AG09309 (cell line): ENCODE measurements at places on chromosomes 6 and 20.

GRCh38 chr6:137911675-137912191 lies 44.7 kb downstream of the TNFAIP3 start:
- no peak for DNase-seq

DNA sequence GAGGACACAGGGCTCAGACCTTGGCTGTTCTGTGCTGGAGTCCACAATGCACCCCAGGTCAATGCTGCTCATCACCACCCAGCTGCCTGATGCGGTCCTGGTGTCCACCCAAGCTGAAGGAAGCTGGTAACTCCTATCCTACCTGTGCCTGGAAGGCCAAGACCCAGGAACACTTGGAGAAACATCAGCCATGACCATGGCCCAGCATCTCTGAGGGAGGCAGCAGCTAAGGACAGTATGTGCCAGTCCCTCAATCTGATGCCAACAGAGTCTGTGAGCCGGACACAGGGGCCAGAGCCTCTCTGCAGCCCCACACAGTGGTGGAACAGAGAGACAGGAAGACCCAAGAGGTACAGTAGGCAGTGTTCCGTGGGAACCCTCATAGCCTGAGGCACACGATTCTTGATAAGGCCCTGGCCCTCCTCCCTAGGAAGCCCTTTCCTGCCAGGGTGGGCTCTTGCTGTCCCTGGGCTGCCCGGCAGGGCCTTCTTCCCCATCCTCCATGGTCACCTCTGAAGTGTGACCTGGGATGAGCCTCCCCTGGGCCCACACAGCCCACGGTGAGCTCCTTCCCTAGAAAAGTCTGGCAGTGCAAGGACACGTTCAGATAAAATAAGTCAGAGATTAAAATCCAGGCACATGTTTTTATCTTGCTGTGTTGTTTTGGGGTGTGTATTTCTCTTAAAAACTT lies 170.7 kb downstream of the THBS2 start:
- no peak for DNase-seq

GRCh38 chr6:135088818-135089809 lies 34.5 kb upstream of the HBS1L start:
- peak; percentile 11 for DNase-seq

DNA sequence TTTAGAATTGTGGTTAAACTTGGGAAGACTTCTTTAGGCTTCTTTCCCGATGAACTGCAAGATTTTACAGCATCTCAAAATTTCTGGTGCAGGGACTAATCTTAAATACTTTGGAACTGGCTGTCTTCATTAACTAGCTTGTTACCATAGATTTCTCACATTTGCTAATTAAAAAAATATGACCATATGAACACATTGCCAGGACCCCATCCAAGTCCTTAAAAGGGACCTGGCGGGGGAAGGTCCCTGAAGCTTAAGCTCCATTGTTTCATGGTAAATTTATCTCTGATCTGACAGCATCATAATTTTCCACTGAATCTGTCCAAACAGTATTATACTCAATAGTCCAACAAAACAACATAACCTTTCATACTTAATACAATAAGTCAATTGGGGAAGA lies 517.8 kb upstream of the FLRT3 start:
- no peak for DNase-seq

DNA sequence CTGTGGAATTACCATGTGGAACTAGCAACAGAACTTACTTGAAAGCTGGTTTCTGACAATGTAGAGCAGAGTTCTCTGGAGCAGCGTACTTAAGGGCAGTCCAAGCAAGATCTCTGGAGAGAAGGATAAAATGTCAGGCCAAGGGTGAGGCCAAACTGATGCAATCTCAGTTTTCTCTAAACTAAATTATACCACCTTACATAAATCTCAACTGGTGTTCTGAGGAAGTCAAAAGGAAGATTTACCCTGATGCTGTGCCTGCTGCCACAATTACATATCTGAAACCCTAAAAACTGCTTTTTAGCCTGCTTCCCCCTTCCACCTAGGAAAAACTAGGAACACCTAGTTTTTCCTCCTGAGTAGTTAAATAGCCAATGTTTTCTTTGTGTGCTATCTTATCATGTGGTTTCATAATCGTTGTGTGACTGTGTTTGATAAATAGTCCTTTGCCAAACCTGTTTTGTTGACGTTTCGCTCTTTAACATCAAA lies 28.1 kb downstream of the NCOA7 start:
- no peak for DNase-seq

- DNase-seq: no peak
Measured at GRCh38 chr6:128914051-128914450, 31.1 kb downstream of the LAMA2 start.

- DNase-seq: no peak
Measured at GRCh38 chr6:19067165-19067564, 680.0 kb downstream of the RNF144B start.

- DNase-seq: no peak
Measured at GRCh38 chr6:142947714-142948480, 2.9 kb upstream of the HIVEP2 start.

DNA sequence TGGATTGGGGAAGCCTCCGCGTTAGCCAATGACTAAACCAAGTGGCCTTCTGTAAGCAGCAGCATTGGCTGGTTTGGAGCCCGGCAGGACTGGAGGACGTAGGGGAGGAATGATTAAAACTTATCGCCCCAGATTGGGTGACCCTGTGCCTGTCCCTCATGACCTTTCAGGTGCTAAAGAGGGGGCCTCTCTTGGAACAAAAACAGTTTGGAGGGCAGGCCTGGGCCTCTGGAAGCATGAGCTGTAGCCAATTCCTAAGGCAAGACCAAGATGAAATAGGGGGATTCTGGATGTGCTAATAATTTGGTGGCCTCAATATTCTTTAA lies 1.4 kb downstream of the GMPR start:
- DNase-seq: no peak

GRCh38 chr6:24504649-24505586 lies 10.1 kb downstream of the ALDH5A1 start:
- no peak for DNase-seq

GRCh38 chr20:34947336-34947735 lies 8.3 kb downstream of the GSS start:
- no peak for DNase-seq

DNA sequence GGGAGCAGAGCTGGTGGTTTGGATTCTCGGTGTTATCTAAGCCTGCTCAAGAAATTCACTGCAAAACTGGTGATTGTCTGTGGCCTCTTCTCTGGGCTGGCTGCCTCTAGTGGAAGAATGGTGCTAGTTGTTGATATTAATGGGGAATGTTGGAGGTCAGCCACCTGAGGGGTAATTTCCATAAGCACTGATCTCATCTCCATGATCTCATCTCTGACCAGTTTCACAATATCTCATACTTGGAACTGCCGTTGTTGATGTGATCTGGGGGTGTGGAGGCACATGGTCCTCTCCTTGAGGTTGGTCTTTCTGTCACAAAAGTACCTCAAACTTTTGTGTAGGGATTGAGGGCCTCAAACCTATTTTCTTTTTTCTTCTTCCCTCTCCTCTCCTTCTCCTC lies 102.6 kb downstream of the CD109 start:
- peak; percentile 85 for DNase-seq

DNA sequence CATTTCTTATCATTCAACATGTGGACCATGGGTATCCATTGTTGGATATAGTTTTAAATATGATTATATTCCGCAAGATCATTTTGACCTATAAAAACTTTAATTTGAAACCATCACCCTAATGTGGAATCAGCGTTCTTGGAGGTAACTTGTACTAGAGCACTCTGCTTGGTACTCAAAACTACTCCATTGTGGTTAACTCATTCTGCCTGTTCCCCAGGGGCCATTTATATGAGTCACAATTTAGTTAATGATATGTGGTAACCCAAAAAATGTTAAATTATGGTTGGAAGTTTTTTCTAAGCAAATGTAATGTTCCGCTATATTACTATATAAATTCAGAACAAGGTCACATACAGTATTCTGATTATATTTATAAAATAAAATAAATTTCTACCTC lies 109.3 kb downstream of the TRDN start:
- DNase-seq: no peak

DNA sequence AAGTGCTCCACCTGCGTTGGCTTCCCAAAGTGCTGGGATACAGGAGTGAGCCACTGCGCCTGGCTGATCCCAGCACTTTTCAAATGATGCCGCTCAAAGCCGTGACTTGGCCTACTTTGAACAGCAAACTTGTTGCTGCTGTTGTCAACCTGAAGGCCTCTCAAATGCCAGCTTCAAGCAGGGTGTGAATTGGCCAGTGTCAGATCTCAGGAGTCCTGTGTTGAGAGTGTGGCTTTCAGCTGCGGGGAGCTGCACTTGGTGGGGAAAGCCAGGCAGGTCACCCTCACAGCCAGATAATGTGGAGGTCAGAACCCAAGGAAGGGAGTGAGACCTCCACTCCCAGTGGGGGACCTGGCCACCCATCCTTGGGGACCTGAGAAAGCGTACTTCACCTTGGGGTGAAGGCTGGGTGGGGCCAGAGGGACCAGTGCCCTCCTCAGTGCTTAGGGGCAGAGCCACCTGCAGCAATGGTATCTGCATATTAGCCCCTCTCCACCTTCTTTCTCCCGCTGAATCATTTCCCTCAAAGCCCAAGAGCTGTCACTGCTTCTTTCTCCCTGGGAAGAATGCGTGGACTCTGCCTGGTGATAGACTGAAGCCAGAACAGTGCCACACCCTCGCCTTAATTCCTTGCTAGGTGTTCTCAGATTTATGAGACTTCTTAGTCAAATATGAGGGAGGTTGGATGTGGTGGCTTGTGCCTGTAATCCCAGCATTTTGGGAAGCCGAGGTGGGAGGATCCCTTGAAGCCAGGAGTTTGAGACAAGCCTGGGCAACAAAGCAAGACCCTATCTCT lies 19.1 kb upstream of the PANK2 start:
- no peak for DNase-seq

DNA sequence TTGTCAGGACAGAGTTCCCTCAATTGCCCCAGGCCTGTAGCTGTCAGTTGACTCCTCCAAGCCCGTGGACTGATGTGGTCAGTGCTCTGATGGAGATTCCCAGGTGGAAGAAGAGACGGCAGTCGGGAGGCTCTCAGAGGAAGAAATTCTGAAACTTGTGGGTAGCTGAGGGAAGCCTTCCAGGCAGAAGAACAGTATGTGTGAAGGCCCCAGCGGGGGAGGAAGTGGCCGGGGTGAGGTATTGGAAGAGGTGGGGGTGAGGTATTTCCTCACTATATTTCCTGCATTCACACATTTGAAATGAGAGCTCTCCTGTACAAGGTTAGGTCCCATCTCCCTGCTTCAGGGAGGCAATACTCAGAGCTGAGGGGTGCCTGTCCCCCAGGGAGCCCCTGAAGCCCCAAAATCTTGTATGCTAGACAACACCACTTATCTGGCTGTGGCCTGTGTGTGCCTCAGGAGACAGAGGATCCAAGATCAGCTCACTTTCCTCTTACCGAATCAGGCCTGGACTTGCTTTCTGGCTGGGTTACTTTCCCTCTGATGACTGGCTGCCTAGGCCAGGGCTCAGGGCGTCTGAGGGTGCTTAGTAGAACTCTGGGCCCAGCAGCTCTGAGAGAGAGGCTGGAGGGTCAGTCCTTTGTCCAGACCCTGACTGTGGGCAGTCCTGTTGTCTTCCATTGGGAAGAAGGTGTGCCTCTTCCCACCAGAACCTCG lies 49.3 kb upstream of the MYL9 start:
- DNase-seq: no peak

- no peak for DNase-seq
Measured at GRCh38 chr6:43007126-43007525, 6.6 kb downstream of the MEA1 start.

GRCh38 chr6:32070814-32071543 lies 32.8 kb downstream of the CYP21A2 start:
- no peak for DNase-seq

- DNase-seq: no peak
Measured at GRCh38 chr6:143929975-143930374, 65.7 kb downstream of the ZC2HC1B start.

GRCh38 chr6:131819572-131820124 lies 11.8 kb downstream of the ENPP1 start:
- peak; percentile 80 for DNase-seq

GRCh38 chr6:109454496-109455436 lies 806 bp downstream of the MICAL1 start:
- DNase-seq: no peak

GRCh38 chr6:54440549-54440948 lies 132.3 kb downstream of the TINAG start:
- no peak for DNase-seq

- DNase-seq: no peak
Measured at GRCh38 chr6:41677124-41677921, 39.1 kb downstream of the MDFI start.

DNA sequence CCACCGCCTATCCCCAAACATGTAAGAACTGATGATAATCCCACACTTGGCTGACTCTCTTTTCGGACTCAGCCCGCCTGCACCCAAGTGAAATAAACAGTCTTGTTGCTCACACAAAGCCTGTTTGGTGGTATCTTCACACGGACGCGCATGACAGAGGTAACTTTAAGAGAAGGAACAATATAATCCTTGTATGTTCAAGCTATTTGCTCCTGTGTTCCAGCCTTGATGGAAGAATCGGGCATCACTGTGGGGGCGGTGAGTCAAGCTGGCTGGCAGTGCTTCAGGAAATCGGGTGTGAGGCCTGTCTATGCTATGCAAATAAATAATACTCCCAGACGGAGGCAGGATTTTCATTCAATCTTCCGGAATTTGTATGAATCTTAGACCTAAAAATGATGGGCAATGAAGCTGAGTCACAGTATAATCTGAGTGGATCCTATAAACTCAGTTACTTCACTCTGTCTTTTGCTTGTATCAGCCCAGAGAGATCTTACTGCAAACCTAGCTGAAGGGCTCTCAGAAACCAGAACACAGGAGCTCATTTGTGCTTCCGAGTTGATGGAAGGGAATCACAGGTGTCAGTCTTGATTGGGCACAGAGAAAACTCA lies 45.2 kb upstream of the NT5E start:
- DNase-seq: peak; percentile 92

DNA sequence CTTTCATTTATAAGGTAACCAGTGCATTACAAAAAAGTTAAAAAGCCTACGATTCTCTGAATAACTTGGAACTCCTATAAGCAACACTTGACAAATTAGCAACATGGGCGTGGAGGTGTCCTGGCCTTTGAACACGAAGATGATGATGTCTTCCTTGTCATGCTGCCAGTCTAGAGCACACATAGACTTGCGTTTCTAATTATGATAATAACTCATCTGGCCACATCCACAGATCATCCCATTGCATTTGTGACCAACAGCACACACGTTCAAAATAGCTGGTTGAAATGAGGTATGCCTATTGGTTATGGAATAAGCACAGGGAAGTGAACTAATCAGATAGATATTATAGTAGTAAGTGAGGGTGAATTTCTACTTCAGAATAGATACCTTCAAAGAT lies 608.9 kb downstream of the PRKN start:
- no peak for DNase-seq

- DNase-seq: no peak
Measured at GRCh38 chr20:12358006-12358654, 440.4 kb downstream of the BTBD3 start.

- no peak for DNase-seq
Measured at GRCh38 chr6:105566503-105566902, 163.6 kb upstream of the PREP start.

- DNase-seq: peak; percentile 93
Measured at GRCh38 chr6:150627585-150628025, 27.9 kb downstream of the PLEKHG1 start.
